ENCODE measurements at places on chromosomes 3 and 15.

GRCh38 chr15:63752075-63752684 lies 81.6 kb downstream of the HERC1 start:
- DNase-seq, result peak; percentile 53

DNA sequence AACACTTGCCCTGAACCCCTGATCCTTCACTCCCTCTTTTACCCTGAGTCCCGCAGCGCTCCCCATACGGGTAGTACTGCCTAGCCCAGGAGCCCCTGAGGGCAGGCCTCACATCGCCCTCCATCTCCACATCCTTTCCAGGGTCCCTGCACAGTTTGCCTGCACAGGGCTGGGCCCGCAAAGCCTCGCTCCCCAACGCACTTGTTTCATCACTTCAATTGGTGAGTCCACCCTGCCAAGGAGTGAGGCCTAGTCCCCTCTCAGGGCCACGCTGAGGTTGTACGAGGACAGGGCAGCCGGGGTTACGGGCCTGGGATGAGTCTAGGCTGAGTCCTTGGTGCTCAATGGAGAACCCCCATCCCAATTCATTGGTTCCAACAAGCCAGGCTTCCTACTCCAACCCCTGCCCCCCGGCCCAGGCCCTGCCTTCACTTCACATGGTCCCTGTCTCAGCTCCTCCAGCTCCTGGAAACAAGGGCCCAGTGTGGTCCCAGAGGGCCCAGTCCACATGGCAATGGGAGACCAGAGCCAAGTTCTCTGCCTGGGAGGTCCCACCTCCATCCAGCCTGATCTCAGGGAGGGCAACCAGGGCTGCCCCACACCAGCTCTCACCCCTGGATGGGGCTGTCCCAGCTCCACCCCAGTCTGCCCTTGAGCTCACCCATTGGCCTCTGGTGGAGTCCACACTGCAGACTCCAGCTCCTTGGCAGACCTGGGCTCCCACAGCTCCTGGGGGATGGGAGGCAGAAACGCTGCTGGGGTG lies 12.4 kb upstream of the CLK3 start:
- DNase-seq, result no peak

DNA sequence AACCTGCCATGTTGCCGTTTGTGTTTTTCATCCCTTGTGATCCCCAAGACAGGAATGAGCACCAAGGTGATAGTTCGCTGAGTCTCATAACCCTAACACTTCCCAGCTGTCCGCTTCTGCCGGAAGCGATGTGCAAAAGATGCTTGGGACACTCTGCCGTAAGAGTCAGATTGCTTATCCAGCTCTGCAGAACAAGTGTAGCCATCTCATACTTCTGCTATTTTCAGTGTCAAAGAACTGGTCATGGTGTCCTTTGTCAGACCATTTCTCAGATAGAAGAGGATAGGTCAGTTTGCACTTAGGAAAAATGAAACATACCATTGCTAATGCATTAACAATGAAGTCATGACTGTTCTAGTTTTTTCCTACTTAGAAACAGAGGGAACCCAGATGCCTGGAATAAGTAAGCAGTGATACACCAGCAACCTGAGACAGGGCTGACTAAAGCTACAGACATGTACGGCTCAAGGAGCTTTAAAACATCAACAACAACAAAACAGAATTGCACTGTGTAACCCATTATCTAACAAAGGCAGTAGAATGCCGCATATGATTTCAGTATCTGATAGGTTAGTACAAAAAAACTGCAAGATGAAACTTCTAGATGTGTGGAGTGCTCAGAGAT lies 134.0 kb upstream of the IL12A start:
- peak; percentile 13 for DNase-seq

- DNase-seq, result no peak
These were observed at the start of gene DNAJB8 for GRCh38 chr3:128466840-128467541. Gene DNAJB8, minus strand, starts transcription at chr3:128466890. Its CDS starts 3,645 bp downstream, at chr3:128463245.

DNA sequence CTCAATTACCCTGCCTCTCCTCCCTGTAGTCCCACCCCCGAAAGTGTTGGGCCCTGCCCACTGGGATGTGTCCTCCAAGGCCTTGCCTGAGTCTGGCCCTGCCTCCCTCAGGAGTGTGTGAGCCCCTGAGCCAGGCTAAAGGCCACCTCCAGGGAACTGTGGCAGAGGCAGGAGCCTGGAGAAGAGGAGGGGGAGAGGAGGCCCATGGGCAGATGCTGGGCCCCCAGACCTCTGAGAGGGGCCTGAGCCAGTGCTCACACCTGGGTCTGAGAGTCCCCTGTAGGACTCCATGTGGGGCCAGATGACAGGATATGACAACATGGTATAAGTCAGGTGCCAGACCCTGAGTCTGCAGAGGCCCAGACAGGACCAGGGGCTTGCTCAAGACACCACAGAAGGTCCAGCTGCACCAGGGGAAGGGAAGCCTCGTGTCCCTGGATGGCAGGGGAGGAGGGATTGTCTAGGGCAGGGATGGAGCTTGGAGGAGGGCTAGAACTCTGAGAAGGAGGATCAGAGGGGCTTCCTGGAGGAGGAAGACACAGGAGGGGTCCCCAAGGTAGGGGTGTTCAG lies 217.9 kb downstream of the TBC1D2B start:
- DNase-seq, result no peak

DNA sequence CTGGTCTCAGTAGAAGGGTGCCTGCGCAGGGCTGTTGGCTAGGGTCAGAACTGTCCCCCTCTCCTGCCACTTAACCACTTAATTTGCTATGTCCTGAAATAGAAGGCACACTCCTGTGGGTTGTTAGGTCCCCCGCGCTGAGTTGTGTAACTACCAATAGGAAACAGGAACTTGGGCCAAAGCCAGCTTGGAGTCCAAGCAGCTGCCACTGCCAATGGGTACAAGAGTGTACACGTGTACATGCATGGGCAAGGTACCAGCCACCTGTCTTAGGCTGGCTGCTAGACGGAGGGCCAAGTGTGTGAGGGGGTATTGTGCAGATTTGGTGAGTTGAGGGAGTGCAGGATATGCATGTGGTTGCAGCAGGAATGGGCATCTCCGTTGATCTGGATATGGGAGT lies 29.7 kb upstream of the POLG start:
- peak; percentile 84 for DNase-seq

GRCh38 chr15:38707802-38708671 lies 143.4 kb upstream of the RASGRP1 start:
- peak; percentile 50 for DNase-seq

DNA sequence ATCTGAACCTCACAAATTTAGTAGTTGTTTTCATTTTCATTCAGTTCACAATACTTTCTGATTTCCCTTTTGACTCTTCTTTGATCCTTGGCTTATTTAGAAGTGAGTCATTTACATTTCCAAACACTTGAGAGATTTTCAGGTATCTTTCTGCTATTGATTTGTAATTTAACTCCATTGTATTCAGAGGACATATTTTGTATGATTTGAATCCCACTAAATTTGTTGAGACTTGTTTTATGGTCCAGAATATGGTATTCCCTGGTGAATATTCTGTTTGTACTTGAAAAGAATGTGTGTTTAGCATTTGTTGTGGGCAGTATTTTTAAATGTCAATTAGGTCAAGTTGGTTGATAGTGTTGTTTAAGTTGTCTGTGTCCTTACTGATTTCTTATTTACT lies 29.6 kb downstream of the FAN1 start:
- no peak for DNase-seq

DNA sequence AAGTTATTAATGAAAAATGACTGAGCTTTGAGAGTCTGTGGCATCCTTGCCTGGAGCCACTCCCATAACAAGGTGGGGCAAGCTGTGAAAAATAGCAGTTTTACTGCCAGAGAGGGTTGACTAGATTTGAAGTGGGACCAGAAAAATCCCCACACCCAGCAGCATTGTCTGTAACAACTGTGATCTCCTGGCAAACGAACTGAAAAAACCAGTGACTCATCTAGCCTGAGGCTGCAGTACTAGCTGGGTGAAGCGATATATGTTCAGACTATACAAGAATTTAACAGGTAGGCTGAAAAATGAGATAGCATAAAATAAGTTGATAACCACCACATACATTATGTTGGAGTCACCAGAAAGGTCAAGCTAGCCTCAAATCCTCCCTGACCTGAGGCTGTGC lies 64.0 kb downstream of the DPH6 start:
- no peak for DNase-seq

- no peak for DNase-seq
These were observed 159.6 kb downstream of the GHSR start for GRCh38 chr3:172288651-172289050.

DNA sequence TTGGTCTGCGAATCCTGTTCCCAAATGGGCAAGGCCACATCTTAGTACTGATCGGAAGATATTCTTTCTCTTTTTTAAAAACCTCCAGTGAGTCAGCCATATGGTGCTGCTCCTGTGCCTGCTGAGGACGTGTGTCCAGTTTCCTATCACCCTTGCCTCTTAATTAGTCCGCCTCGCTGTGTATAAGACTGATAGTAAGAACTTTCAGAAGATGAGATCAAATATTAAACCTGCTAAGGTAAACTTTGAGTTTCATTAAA lies 612 bp downstream of the UBA5 start:
- DNase-seq, result no peak

GRCh38 chr3:99751649-99752048 lies 66.0 kb upstream of the CMSS1 start:
- no peak for DNase-seq

- no peak for DNase-seq
These were observed 141.9 kb upstream of the PLSCR5 start for GRCh38 chr3:146747051-146747450.

GRCh38 chr3:24088782-24089181 lies 143.7 kb downstream of the NR1D2 start:
- peak; percentile 4 for DNase-seq

GRCh38 chr15:65762914-65763787 lies 28.9 kb downstream of the DENND4A start:
- no peak for DNase-seq

- DNase-seq, result no peak
These were observed 13.5 kb downstream of the POC1A start for GRCh38 chr3:52140769-52141168.

DNA sequence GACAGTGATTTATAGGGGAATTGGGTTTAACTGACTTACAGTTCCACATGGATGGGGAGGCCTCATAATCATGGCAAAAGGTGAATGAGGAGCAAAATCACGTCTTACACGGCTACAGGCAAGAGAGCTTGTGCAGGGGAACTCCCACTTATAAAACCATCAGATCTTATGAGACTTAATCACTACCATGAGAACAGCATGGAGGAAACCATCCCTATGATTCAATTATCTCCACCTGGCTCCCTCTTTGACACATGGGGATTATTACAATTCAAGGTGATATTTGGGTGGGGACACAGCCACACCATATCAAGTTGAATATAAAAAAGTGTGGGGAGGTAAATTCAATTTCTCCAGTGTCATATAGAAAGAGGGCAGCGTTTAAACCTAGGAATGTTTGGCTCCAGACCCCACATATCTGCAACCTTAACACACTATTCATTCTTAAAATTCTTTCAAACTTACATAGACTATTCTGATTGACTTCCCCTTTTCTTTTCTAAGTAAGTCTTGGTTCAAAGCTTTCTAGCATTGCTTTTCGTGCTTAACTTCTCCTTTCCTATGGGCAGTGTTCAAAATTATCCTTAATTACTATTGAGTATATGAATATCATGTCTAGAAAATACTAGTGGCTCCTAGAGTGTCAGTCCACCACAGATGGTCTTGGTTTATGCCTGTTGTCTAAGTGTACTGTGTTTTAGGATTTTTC lies 446.7 kb upstream of the GBE1 start:
- DNase-seq, result no peak

GRCh38 chr3:138125548-138126221 lies 6.5 kb downstream of the A4GNT start:
- peak; percentile 96 for DNase-seq

DNA sequence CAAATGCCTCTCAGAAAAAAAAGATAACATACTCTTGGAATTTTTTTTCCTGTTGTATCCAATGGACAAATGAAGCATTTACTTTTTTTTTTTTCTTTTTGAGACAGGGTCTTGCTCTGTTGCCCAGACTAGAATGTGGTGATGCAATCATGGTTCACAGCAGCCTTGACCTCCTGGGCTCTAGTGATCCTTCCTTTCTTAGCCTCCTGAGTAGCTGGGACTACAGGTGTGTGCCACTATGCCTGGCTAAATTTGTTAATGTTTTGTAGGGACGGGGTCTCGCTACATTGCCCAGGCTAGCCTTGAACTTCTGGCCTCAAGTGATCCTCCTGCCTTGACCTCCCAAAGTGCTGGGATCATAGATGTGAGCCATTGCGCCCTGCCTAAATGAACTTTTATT lies 167.2 kb downstream of the ISL2 start:
- no peak for DNase-seq

DNA sequence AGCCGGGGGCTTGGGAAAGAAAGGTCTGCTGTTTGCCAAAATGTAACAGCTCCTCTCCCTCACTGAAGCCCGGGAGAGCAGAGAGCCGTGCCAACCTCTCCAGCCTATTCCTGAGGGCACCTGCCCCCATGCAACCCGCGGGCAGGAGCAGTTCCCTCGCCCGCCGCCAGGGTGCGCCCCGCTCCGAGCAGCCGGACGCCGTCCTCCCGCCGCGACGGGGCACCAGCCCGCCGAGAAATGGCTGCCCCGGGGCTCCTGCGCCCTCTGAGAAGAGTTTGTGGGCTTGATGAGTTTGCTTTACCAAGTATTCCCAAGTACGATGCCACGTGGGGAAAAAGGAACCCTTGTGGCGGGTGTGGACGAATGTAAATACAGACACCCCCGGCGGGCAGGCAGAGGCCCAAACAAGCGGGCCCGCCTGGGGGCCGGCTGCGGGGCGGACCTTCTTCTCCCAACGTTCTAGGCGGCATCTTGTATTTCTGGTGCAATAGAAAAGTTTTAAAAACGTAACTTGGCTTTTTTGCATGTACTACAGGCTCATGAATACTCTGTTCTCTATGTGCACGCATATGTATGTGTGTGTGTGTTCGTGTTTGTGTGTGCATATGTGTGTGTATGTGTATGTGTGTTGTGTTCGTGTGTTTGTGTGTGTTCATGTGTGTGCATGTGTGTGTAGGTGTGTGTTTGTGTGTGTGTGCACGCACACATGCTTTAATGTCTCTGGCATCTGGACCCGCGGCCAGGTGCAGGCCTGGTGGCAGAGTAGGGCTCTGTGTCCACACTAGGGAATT lies 162.9 kb downstream of the CHSY1 start:
- DNase-seq, result peak; percentile 68

- no peak for DNase-seq
These were observed 127.1 kb downstream of the MEGF11 start for GRCh38 chr15:66126456-66126855.

DNA sequence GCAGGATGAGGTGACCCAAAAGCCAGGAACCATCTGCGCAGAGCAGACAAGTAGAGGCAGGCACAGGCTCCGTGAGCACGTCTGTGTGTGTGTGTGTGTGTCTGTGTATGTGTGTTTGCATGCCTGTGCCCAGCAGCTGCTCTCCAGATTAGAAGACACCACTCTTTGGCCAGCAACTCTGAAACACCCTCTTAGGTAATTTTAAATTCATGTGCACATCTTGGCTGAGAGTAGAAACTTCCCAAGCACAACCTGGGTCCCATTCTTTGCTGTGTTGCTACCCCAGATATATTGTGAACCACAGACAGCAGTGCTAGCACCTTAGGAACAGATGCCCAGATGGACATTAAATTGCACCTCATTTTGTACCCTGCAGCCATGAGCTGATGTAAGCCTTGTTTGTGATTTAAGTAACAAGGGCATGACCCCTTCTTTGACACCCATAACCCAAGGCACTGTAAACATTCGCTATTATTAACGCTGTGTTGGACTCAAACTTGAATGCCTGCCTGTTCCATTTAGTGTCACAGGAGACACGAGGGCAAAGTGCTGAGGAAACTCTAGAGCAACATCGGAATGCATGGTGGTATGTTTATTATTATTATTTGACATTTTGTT lies at the start of gene FILIP1L:
Gene FILIP1L, minus strand, starts transcription at position 89 of the 618 bp plus-strand sequence.
- no peak for DNase-seq

- peak; percentile 94 for DNase-seq
These were observed 9.3 kb downstream of the PSTPIP1 start for GRCh38 chr15:77004189-77004588.

All from inflammatory macrophage (primary cell).